ENCODE measurements at places on chromosomes 7 and 10.

DNA sequence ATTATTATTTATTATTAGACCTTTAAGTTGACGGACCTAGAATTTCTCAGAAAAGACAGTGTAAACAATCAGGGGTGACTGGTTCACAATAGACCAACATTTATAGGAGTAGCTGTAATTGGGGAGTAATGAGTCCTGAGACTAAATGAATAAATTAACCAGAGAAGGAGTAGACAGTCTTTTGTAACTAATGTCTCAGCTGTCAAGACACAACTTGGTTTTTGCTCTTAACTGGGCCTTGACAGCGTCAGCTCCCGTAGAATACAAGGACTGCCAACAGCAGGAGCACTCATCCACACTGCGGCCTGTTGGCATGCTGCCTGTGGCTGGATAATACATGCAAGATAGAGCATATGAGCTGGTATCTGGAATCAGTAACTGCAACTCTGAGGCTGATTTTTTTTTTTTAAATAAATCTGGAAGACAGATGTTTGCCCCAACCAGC lies 123.9 kb downstream of the CACNA2D1 start:
- peak; percentile 93 for DNase-seq

- no peak for DNase-seq
These were observed 48.5 kb upstream of the FGL2 start for GRCh38 chr7:77248154-77248553.

- no peak for DNase-seq
These were observed 37.3 kb downstream of the ADAM12 start for GRCh38 chr10:126351021-126351420.

- no peak for DNase-seq
These were observed 5.1 kb downstream of the ERV3-1 start for GRCh38 chr7:65001291-65001814.

GRCh38 chr10:122141821-122142640 lies 129.1 kb upstream of the BTBD16 start:
- no peak for DNase-seq

DNA sequence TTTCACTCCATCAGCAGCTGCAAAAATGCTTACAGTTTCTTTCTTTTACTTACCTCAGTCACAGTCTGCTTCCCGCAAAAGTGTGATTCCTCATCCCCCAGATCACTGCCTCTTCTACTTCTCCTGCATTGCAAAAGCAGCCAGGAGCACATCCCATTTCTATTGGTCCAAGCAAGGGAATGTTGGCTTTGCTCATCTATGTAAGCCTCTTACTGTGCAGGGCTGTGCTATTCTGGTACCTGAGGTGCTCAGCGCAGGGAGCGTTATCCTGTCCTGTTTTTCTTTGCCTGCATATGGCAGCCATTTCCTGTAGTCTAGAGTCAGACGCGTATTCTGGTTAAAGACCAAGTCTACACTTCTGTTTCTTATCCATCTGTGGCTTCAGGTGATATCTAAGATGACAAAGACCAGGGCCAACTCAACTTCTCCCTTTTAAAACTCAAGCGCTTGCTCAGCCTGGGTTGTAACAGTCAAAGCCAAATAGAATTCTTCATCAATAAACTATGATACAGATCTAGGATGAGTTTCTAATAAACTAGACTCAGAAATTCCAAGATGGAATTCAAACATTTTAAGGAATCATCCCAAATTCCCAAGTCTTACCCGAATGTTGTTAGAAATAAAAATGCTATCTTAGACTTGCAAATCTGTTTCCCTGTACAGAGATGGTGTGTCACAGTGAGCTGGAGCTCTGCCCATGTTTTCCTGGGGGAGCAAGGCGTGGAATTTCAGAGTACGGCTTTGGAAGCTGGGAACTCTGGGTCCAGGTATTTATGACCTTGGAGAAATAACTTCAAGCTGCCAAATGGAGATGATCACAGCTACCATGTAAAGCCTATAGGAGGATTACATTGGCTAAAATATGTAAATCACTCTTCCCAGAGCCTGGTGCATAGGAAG lies 6.1 kb upstream of the RBM17 start:
- no peak for DNase-seq

Data from NCI-H2171 (cell line).